ENCODE measurements at places on chromosomes 12 and 14.

DNA sequence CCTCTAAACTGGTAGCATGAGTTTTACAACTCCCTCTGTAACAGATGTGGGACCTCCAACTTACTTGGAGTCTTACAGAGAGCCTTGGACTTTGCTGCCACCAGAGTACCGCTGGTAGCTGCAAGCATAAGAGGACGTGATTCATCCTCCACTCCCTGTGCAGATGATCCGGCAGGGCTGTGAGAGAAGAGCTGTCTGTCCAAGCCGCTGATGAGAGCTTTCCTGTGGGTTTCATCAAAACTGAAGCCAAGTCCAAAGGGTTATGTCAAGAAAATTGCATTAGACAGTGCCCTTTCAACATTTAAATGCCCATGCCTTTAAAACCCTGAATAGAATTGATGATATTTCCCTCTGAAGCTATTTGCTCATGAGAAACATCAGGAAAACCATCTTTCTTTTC, 85.8 kb downstream of the LLPH start:
- DNase-seq: no peak

GRCh38 chr12:10624605-10625004, 11.2 kb upstream of the MAGOHB start:
- DNase-seq: no peak

DNA sequence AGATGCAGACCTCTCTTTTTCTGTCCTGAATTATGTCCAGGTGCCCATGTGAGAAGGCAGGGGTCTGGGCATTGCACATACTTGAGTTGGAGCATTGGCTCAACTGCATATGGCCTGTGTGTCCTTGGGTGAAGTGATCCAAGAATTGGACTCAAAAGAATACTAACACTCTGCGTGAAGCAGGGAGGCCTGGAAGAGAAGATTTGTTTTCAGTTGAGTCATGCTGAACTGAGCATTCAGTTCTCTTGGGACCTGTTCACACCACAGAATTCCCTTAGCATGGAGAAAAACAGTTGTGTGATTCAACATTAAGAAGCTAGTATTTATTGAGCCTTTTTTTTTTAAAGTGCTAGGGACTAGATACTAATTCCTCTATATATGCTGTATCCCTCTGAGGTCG, 164.7 kb upstream of the TBX3 start:
- no peak for DNase-seq

DNA sequence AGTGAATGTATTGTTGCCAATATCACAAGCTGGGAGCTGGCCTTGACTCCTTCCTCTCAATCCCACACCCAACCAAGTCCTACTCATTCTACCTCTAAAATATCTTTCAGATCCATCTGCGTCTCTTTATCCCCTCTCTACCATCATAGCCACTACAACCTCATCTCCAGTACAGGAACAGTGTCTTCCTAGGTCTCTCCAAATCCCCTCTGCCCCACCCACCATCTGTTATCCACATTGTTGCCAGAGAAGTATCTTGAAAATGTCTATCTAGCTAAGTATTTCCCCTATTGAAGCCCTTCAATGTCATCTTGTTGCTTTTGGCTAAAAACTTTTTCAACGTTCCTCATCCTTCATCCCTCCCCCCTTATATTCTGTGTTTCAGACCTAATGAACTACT, 244.7 kb downstream of the C12orf75 start:
- no peak for DNase-seq

GRCh38 chr14:22474730-22475351, 114.2 kb downstream of the DAD1 start:
- no peak for DNase-seq

GRCh38 chr12:52010692-52011601, 4.2 kb downstream of the TAMALIN start:
- DNase-seq: no peak

- DNase-seq: no peak
Measured at GRCh38 chr12:6538420-6539313, 4.3 kb downstream of the GAPDH start.

DNA sequence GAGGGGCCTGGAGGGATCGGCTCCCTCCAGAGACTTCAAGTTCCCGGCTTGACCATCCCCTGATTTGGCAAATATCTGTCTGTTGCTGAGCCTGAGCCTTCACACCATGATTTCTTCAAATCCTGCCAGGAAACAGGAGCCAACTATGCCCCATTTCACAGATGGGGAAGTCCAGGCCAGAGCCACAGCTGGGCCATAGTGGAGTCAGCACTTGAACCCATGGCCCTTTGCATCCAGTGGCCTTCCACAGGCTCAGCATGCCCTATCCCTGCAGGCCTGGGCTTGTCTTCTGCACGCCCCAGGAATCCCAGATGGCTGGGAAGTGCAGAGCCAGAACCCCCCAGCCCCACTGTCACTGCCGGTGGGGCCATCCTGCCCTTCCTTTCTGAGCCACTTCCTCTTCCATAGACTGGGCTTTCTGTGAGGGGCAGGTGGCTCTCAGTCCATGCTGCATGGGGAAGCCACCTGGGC, 44.9 kb downstream of the CYP46A1 start:
- no peak for DNase-seq

DNA sequence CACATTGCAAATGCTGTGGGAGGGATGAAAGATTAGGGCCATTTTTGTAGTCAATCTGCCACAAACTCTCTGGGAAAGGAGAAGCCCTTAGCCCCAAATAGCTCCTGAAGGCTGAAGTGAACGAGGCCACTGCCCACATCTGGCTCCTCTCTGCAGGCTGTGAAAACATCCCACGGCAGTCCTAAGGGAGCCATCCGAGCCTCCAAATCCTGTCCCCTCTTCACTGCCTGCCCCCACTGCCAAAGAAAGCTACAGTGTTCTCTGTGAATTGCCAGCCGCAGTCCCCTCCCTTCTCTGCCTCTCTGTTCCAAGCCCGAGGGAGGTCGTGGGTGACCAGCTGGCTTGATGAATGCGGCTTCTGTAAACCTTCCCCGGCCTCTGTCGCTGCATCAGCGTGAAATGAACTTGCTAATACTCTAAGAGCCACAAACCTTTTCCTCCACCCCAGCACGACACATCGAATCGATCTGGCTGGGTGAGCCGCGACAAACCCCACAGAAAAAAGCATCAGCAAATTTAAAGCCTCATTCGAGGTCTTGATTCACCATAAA, 180.7 kb upstream of the NRXN3 start:
- no peak for DNase-seq

GRCh38 chr12:125096894-125097293, 31.7 kb downstream of the AACS start:
- no peak for DNase-seq

DNA sequence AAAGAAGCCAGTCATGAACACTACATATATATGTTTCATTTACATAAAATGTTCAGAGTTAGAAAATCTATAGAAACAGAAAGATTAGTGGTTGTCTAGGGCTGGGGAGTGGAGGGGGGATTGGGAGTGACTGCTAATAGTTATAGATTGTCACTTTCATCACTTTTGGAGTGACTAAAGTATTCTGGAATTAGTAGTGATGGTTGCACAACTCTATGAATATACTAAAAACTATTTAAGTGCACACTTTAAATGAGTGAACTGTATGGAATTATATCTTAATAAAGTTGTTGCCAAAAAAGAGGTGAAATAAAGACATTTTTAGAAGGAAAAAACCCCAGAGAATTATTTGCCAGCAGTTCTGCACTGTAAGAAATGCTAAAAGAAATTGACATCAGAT, 9.5 kb downstream of the CATSPERB start:
- DNase-seq: no peak

DNA sequence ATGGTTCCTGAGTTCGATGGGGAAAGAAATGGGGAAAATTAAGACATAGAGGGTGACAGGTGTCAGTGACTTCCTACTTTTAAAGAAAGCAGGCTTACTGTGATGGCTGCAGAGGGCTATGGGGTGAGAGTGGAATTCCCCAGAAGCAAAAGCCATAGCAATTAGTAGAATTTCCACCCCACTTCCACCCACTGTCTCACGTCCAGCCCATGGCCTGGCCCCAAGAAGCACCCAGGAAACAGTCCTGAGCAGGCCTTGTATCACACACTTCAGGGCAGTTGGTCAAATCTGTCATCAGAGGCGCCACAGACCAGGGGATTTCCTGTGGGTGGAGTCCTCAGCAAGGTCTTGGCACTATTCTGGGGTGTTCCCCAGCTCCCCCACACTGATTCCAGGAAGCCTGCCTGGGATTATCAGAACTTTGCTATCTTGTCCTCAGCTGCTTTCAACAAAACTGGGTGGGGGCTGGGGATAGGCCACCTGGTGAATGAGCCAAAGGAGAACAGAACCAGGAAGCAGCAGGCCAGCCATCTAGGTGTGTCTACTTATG, 120.1 kb upstream of the CCND2 start:
- DNase-seq: no peak

DNA sequence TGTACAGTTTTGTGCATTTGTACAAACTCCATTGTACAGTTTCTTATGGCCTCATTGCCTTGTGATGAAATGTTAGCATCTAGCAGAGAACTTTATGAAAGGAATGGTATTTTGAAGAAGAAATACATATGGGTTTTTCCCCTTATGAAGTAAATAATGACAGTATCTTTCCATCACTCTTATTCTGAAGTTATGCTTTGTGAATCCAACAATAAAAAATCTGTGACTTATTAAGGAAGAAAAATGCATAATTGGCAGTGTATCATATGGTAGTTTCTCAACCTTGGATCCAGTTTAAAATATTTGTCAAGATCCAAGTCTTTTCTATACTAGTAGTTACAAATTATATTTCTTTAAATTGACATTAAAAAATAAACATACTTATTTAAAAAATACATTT, 859.1 kb upstream of the FLRT2 start:
- DNase-seq: no peak

- DNase-seq: no peak
Measured at GRCh38 chr12:105983622-105984320, 155.0 kb downstream of the NUAK1 start.

DNA sequence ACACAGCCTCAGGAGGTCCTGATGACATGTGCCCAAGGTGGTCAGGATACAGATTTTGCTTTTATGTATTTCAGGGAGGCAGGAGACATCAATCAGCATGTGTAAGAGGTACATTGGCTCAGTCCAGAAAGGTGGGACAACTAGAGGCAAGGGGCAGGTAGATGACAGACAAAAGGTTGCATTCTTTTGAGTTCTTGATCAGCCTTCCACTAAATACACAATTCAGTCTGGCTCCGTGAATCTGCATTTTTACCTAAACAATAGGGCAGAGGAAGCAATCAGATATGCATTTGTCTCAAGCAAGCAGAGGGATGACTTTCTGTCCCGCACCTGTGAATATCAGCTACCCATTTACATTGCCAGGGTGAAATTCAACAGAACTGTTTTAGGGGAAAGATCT, 178.6 kb downstream of the KSR2 start:
- no peak for DNase-seq

GRCh38 chr14:68970038-68970612, 9.0 kb downstream of the ACTN1 start:
- DNase-seq: peak; percentile 88

DNA sequence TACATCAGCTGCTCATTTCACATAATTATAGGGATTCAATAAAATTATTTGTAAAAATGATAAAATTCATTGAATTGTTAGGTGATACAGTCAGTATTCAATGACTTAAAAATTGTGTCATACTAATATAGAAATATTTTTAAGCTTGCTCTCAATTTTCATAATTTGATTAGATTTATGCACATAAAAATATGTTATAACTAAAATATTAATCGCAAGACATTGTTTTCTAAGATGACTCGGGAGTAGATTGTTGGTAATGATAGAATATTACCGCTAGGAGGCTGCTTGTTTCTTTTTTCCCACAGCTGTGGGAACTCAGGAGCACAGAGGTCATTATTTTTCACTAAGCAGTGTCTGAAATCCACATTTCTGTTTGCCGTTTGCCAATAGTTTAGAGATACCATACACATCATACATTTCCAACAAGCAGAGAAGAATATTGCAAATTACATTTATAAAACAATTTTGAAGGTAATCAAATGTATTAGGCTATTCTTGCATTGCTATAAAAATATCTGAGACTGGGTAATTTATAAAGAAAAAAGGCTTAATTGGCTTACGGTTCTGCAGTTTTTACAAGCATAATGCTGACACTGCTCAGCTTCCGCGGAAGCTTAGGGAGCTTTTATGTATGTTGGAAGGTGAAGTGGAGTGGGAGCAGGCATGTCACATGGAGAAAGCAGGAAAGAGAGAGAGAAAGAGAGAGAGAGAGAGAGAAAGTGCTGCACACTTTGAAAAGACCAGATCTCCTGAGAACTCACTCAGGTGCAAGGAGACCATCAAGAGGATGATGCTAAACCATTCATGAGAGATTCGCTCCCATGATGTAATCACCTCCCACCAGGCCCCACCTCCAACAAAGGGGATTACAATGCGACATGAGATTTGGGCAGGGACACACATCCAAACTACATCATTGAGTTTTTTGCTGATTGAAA, 9.2 kb downstream of the CD69 start:
- DNase-seq: no peak

DNA sequence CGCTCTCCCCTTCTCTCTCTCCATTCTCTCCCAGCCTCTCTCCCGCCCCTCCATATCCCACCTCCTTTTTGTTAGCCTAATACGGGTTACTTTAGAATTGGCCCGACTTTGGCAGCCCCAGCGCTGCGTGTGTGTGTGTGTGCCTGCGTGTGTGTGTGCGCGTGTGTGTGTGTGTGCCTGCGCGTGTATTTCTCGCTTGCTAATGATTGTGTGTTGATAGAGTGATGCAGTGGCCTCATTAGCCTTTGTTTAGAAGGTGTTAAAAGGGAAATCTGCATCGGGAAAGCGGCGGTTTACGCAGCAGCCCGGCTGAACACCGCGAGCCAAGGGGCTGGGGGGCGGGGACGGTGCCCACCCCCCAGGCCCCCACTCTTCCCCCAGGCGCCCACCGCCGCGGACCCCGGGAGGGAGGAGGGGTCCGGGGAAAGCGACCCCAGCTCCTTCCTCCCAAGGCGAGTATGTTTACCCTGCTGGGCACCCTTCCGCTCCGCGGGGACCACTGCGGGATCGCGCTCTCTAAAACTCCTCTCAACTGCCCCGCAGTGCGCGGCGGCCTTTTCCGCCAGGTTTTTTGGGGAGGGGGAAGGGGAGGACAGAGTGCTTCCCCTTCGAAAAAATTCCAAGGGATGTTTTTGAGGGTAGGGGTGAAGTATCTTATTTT, 6.8 kb upstream of the LHX5 start:
- DNase-seq: no peak

GRCh38 chr14:99384450-99385417, 95.9 kb downstream of the SETD3 start:
- no peak for DNase-seq

DNA sequence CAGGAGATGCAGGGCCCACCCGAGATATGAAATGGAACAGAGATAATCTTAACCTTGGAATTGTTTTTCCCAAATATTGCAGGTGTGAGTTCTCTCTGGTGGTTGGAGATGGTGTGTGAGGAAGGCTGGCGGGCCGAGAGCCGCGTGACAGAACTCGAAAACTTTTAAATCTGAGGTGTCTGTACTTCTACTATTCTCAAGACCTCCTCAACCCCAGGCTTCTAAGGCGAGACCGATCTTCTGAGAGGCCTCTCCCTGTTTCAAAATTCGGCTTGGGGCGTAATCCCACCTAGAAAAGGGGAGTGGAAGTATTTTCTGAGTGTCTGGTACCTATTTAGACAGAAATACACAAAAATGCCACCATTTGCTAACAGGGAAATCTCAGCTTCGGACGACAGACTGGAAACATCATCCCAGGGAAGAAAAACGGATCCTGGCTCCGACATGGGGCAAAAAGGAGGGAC, 611 bp downstream of the SARNP start:
- DNase-seq: no peak

GRCh38 chr12:95116773-95117172, 43.4 kb upstream of the NR2C1 start:
- DNase-seq: no peak
